ENCODE measurements at places on chromosomes 1 and 21.

- DNase-seq: no peak
Observed at GRCh38 chr1:113040718-113041412, 32.1 kb upstream of the LRIG2 start.

- no peak for DNase-seq
Observed at GRCh38 chr1:230626232-230626631, 16.0 kb upstream of the COG2 start.

DNA sequence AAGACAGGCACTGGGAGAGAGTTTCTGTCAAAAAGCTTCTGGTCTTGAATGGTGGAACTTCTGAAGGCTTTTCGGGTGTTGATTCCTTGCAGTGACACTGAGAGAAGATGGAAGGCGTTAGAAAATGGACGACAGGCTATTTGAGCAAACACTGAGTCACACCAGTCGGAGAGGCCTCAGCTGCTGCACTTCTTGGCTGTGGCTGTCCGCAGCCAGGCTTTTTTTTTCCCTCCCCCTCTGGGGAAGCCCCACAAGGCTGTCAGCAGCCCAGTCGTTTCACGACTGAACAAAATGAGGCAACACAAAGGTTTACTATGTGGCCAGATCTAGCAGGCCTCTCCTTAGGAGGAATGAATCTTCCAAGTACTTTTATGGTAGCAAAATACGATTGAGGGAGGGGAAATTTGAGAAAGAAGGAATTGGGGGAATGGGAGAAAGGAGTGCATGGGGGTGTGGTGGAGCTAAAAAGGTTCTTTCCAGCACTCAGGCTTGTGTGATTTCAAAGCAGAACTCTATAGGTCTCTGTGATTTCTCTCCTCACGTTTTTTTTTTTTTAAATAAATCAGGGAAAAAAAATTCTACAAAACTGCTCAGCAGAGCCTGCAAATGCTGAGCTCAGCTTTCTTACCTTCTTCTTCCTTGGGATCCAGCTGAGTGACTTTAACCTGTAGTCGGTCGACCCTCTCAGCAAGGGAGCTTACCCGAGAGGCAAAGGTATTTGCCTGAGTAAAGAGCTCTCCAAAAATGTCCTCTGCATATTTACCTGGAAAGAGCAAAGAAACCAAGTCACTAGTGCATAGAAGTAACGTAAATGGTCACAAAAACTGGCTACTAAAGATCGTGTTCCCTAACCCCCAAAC, 26.1 kb downstream of the GPR3 start:
- DNase-seq: peak; percentile 55

DNA sequence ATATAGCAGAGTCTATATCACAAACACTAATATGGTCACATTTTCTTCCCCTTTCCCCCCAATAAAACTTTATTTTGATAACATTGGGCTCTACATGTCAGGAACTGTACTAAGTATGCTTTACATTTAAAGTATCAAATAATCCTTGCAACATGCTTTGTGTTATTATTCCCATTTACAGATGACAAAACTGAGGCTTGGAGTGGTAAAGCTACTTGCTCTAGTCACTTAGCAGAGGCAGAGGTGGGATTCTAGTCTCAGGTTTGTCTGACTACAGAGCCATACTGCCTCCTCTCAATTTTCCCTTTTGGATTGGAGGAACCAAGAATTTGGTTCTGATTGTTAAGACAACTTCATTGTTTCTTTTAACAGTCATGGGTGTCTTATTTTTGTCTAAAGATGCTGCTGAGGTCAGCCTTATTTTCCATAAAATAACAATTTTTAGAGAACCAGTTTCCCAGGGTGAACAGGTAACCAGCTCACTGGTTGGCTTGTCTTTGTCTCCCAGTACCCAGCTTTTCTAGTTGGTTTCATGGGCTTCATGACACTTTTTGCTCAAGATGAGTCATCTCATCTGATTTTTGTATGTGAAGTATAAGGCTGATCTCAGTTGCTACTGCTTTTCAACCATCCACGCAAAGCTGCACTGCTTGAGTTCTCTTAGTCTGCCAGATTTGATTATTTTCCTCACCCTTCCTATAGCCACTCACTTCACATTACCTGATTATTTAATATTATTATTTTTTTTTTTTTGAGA, 81.0 kb upstream of the ARID1A start:
- no peak for DNase-seq

- DNase-seq: no peak
Observed at GRCh38 chr21:31502537-31503143, 156.9 kb upstream of the SOD1 start.

DNA sequence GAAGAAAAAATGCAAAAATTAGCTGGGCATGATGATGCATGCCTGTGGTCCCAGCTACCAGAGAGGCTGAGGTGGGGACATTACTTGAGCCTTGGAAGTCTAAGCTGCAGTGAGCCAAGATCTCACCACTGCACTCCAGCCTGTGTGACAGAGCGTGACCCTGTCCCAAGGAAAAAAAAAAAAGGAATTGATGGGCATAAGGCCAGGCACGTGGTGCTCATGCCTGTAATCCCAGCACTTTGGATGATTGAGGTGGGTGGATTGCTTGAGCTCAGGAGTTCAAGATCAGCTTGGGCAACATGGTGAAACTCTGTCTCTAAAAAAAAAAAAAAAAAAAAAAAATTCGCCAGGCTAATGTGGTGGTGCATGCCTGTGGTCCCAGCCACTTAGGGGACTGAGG, 55.8 kb upstream of the ATP2B4 start:
- DNase-seq: no peak

DNA sequence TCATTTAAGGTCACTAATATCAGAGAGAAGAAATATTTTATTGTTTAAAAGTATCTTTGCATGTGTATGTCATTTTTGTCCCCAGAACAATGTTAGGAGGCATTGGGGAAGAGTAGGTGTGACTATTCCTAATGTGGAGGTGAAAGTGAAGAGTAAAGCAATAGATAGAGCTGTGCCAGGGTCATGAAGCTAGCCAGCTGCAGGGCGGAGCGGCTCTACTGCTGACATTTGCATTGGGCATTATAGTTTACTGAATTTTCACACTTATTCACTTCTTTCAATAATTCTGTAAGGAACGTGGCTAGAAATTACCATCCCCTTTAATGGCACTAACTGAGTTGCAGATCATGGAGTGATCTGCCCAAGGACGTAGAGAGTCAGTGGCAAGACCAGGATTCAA, 35.3 kb downstream of the KCNA2 start:
- no peak for DNase-seq

DNA sequence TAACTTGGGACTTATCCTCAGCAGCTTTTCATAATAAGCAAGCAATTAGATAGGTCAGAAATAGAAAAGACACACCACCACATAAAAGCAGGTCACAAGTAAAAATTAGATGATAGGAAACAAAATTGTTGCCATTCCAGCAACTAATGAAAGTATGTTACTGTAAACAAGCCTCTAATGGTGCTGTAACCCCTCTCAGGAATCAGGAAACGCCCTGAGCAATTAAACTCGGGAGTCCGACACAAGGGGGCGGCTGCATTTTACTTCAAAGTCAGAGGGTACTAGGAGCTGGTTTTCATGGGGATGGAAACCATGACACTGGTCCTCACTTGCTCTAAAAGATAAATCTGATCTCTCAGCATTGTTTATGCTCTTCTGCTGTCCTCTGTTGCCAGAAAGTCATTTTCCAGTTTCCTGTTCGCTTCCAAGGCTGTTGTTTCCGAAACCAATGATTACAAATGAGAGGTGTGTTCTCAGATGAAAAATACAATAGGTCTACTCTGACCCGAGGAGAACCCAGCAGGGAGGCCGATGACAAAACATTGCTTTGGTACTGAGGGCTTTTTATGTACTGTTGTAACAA, 93.4 kb downstream of the TGFBR3 start:
- DNase-seq: no peak

- no peak for DNase-seq
Observed at GRCh38 chr1:179761296-179761695, 18.2 kb downstream of the FAM163A start.

- no peak for DNase-seq
Observed at GRCh38 chr1:22527555-22528296, 35.6 kb upstream of the EPHA8 start.

DNA sequence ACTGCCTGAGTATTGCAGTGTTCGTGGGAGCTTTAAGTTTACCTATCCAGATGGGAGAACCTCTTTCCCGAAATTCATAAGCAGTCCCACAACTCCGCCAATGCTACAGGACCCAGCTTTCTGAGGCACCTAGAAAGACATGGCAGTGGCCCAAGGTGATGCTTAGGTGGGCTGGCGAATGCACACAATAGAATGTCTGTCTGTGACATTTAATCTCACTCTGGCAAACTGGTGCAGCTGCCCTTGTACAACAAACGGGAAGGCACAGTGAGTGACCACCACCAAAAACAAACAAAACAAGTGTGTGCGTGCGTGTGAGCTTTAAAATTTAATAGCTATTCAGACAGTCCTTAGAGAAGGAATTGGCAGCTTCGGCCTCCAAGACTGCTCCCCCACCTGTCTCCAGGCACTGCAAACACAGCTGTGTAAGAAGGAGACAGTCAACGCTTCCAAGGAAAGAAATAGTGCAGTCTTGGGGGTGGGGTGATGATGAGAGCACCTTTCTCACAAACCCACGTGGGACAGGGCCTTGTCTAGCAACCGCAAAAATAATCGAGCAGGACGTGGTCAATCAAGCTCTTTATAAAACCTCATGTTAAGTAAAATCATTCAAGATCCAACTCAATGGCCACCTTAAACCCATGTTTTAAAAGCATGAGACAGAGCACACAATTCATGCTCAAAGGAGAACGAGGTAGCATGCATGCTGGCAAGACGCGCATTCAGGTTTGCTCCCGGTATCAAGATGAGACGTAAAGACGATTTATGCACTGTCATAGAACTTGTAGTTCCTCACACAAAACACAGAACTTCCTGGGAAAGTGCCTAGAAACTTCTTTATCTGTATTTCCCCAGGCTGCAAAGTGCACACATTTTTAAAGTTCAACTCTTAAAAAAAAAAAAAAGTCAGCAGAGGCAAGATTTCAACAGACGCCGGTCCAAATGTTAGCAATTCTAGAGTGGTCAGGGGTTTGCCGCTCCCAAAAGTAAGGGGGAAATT, 84.1 kb downstream of the TM2D1 start:
- DNase-seq: no peak

DNA sequence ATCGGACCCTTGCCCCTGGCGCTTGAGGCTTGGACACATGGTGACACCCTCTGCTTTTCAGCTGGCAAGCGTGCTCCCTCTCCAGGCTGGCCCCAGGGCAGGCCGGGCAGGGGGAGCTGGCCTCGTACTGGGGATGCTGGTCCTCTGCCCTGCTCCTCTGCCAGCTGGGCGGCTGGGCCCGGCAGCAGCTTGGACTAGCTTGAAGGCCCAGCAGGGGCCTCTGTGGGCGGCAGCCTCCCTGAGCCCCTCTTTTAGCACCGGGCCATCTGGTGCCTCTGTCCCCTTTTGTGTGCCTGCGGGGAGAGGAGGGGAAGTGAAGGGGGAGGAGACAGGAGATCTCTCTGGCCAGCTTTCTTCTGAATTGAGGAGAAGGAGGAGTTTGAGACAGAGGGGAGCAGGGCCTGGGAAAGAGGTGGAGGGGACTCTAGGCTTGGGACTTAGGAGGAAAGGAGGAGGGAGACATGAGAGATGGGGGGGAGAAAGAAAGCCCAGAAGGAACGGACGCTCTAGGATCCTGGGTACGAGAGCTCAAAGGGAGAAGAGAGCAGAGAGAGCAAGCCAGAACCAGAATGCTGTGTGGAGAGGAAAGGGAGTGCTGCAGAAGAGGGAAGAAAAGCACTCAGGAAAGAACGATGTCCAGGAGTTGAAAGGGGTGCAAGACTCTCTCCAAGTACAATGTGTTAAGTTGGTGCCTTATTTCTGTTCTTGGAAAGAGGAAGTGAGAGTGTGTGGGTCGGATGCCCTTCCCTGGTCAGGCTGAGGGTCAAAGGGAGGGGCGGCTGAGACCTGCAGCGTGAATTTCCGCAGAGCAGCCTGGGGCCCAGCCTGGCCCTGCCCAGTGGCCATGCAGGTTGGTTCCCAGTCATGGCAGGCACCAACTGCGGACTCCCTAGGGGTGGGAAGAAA, 40.3 kb downstream of the IER5 start:
- no peak for DNase-seq
